ENCODE measurements at places on chromosomes 4 and X. TPM values are rescaled to one million over a fixed set of nuclear protein-coding genes. Genes with fewer than 3 reads are reported as not detected.

DNA sequence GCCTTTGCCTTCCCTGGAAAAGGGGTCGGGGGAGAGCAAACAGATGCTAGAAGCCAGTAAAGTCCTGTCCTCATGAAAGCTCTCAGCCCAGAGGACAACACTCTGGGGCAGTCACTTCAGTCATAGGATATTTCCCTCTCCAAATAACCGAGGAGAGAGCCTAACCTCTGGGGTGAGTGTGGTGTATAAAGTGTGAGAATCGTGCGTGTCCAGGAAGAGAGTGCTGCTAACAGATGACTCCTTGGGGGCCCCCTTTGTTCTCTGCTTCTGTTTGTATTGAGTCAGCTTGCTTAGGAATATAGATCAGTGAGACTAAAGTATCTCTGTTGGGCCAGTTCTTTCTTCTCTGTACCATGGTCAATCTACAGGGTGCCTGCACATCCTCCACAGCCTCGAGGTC, 247.2 kb downstream of the PALLD start:
- no peak for DNase-seq
- peaks cover 33% of the 10 kb centered on the region for H3K4me1 ChIP-seq
- H3K4me3 ChIP-seq: no peak overlapping the region
- H3K27me3 ChIP-seq: no peaks in the 10 kb centered on the region

DNA sequence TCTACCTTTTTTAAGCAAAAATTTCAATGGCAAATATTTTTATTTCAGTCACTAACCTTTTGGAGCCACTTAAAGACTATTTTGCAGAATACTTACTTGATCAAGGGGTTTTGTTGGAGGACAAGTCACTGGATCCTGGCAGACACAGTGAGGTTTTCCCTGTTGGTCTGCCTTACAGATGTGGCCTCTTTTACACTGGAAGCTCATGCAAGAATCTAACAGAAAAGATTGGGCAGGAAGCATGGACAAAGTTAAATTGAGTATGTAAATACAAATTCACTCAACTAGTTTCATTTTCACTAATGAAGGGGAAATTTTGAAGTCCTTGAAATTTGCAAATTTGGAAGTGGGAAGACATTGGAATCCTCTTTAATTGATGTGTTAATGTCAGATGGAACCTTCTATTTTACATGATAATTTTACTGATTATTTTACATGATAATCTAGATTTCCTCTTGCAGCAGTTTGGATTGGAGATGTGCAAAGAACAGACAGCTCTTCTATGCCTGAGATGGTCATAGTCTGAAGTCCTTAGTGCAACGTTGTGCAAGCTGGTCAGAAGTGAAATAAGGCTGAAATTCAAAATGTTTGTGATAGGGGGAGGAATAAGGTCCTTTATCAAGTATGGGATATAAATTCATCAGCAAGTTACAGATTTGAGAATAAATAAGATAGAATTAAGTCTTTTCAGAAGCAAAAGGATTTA, 38.4 kb downstream of the SPARCL1 start:
- no peaks in the 10 kb centered on the region for H3K27me3 ChIP-seq
- peaks cover 98% of the 10 kb centered on the region for H3K36me3 ChIP-seq
- peak overlapping the region; percentile 81 for H3K27ac ChIP-seq
- H3K4me3 ChIP-seq: no peak overlapping the region
- H3K4me1 ChIP-seq: peaks cover 53% of the 10 kb centered on the region
- DNase-seq: no peak

GRCh38 chr4:102405821-102406401, 60.6 kb upstream of the SLC39A8 start:
- H3K27me3 ChIP-seq: no peaks in the 10 kb centered on the region
- no peak overlapping the region for H3K4me3 ChIP-seq
- no peaks in the 10 kb centered on the region for H3K4me1 ChIP-seq
- H3K36me3 ChIP-seq: no peaks in the 10 kb centered on the region
- no peak overlapping the region for H3K27ac ChIP-seq

DNA sequence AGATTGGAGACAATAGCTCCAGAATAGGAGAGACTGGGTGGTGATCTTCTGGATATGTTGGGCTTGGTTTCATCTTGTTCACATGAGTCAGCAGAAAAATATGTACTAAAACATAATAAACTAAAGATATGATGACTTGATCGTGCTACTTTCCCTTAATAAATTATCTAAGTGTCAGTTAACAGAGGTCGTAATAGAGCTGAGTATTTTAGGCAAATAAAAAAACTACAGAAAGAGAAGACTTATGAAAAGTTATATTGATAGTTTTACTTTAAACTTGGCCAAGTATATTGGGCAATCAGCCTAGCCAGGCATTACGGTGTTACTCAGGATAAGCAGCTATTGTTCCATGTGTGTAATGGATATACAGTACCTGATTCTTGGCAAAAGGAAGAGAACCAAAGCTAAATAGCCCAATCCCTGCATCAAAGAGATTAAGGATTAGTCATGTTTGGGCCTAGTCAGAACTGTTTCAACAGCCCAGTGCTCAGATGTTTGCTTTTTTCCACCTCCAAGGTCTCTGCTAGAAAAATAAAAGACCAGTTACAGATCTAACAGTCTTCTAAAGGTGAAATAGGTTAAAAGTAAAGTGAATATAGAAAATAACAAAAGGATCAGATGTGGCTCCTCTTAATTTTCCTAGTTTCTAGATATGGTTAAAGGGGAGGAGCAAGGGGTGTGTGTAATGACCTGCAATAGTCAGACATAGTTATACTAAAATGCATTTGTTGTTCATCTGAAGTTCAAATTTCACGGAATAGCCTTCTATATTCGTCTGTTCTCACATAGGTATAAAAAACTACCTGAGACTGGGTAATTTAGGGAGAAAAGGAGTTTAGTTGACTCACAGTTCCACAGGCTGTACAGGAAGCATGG, 262.6 kb downstream of the ADGRL3 start:
- H3K4me3 ChIP-seq: no peak overlapping the region
- no peak overlapping the region for H3K27ac ChIP-seq
- DNase-seq: no peak
- no peaks in the 10 kb centered on the region for H3K27me3 ChIP-seq
- no peaks in the 10 kb centered on the region for H3K4me1 ChIP-seq

- DNase-seq: no peak
- no peak overlapping the region for H3K27ac ChIP-seq
- H3K27me3 ChIP-seq: no peaks in the 10 kb centered on the region
- H3K4me1 ChIP-seq: no peaks in the 10 kb centered on the region
These were observed 204.2 kb upstream of the CASK start for GRCh38 chrX:42127563-42127962.

DNA sequence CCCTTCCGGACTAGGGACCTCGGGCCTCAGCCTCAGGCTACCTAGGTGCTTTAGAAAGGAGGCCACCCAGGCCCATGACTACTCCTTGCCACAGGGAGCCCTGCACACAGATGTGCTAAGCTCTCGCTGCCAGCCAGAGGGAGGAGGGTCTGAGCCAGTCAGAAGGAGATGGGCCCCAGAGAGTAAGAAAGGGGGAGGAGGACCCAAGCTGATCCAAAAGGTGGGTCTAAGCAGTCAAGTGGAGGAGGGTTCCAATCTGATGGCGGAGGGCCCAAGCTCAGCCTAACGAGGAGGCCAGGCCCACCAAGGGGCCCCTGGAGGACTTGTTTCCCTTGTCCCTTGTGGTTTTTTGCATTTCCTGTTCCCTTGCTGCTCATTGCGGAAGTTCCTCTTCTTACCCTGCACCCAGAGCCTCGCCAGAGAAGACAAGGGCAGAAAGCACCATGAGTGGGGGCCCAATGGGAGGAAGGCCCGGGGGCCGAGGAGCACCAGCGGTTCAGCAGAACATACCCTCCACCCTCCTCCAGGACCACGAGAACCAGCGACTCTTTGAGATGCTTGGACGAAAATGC, at the start of gene WAS:
WAS (plus strand) TSS at position 389 of the 572 bp plus-strand sequence; CDS start at position 444, 55 bp downstream.
- H3K36me3 ChIP-seq: no peaks in the 10 kb centered on the region
- H3K4me1 ChIP-seq: no peaks in the 10 kb centered on the region
- peaks cover 4% of the 10 kb centered on the region for H3K27me3 ChIP-seq
- DNase-seq: no peak
- H3K4me3 ChIP-seq: peak within 1 kb of the TSS; percentile 25
- H3K27ac ChIP-seq: peak within 1 kb of the TSS; percentile 44

DNA sequence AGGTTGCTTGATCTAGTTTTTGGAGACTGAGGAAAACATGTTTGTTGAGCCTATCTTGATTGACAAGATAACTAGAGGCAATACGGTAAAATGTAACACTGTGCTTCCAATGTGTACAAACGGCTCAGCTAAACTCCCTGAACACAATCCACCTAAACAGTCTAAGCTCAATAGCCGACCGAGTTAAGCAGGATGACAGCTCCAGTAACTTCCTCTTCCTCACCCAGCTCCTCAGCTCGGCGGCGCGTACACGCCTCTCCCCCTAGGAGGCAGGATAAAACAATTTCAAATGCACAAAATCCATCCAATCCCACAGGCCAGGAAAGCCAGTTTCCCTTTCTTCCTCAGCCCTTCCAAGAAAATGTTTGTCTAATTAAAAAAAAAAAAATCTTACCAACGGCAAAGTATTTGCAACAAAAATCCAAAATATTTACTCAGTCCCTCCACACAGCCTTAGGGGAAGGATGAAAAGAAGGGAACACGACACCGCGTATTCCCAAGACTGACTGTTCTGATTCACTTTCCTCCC, 1.0 kb downstream of the CNOT6L start:
- H3K4me1 ChIP-seq: peaks cover 81% of the 10 kb centered on the region
- no peaks in the 10 kb centered on the region for H3K27me3 ChIP-seq
- peak; percentile 68 for DNase-seq
- H3K27ac ChIP-seq: peak overlapping the region; percentile 96

- H3K4me1 ChIP-seq: no peaks in the 10 kb centered on the region
- H3K27me3 ChIP-seq: no peaks in the 10 kb centered on the region
- no peak overlapping the region for H3K27ac ChIP-seq
- H3K36me3 ChIP-seq: no peaks in the 10 kb centered on the region
- no peak for DNase-seq
These were observed 46.6 kb upstream of the EGFL6 start for GRCh38 chrX:13522811-13523210.

DNA sequence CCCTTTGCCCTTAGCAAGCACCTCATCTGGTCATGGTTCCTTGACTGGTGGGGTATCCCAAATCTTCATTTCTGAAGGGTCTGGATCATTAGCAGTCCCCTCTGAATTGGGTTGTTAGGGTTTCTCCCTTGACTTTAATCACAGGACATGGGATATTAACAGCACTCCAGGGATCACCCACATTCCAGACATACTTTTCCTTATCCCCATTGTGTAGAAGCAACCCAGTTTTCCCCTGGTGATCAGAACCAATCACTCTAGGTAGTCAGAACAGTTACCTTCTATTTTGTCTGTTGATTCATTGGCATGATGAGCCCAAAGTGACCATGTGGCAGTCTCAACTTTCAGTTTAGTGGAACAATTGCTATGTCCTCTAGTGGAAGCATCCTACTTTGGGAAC, 29.1 kb upstream of the GRSF1 start:
- H3K27me3 ChIP-seq: no peaks in the 10 kb centered on the region
- no peaks in the 10 kb centered on the region for H3K36me3 ChIP-seq
- H3K27ac ChIP-seq: no peak overlapping the region

DNA sequence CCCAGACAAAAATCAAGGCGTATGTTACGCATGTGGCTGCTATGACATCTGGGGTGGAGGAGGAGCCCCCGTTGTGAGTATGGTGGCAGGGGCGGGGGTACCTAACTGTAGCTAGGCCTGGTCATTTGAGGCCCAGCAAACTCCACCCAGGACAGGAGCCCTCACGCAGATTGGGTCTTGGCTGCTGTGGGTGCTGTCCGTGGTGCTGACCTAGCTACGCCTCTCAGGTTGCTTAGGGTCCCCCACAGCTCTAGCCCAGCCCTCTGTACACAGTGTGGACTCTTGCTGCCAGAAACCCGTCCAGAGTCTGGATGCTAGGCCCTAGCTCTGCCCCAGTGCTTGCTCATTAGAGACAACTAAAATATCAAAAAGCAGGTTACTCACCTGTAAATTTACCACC, 146.7 kb upstream of the PSAPL1 start:
- no peak overlapping the region for H3K27ac ChIP-seq
- no peaks in the 10 kb centered on the region for H3K36me3 ChIP-seq
- H3K27me3 ChIP-seq: no peaks in the 10 kb centered on the region

DNA sequence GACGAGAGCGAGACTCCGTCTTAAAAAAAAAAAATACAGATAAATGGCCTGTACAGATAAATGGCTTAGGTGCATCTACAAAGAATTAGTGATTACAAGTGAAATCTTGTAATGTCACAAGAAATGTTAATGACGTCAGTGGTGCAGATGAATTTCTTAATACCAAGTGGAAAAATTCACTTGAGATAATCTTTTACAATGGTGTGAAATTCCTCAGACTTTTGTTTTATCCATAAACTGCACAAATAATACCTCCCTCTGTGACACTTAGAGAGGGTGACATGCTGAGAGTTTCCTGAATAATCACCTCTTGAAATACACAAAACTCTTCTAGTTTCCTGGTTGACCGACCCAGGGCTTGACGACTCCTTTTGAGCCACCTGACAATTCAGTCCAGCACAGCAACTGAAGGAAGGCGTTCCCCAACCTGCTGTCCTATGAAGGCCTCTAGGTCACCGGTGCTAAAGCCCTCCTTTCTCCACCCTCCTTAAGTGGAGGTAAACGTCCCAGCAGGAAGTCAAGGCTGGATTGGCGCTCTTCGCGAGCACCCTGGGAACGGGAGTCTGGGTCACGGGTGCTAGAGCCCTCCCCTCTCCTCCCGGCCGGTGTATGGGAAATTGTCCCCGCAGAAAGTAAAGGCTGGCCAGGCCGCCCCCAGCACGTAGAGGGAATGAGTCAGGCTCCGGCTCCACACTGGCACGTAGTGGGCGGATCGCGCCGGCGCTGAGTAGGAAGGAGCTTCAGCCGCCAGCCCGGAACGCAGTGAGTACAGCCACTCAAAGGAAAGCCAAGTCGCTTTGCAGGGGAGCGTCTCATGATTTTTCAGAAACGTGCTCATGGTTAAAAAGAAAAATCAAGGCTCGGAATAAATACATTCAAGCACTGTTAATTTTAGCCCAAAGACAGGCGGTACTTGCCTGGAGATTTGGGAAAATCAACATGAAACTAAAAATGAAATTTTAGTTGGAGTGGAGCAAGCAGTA, at the start of gene TMEM144:
TMEM144 (plus strand) TSS at position 662 of the 983 bp plus-strand sequence. CDS start 2,182 bp downstream, outside the sequence.
- peak; percentile 91 for DNase-seq
- H3K4me1 ChIP-seq: peaks cover 17% of the 10 kb centered on the region
- H3K27me3 ChIP-seq: no peaks in the 10 kb centered on the region
- peaks cover 12% of the 10 kb centered on the region for H3K36me3 ChIP-seq

DNA sequence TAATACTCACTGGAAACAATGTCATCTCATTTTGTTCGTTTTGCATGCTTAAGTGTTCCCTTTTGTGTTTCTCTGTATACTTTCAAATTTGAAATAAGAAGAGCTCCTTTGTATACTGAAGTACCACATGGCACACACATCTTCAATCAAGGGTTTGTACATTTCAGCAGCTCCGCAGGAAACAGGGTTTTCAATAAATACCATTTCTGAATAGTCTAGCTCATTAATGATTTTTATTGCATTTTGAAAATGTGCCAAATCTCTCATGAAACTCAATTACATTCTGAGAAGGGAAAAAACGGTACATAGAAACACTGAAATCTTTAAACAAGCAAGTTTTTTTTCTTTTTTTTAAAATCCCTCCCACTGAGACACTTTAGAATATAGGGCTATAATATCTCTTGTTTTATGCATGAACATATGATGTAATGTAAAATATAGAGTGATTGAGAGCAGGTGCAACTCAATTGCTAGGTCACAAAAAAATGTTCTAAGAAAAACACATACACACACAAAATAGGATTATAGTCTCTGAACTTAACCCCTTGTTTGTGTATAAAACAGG, 914.2 kb upstream of the PCDH7 start:
- no peaks in the 10 kb centered on the region for H3K4me1 ChIP-seq
- DNase-seq: no peak
- no peaks in the 10 kb centered on the region for H3K27me3 ChIP-seq
- H3K36me3 ChIP-seq: no peaks in the 10 kb centered on the region
- H3K27ac ChIP-seq: no peak overlapping the region

FOXP3 gene
- not detected for total RNA-seq

KLKB1 gene
- total RNA-seq: 0.74 TPM

C4orf51 gene
- total RNA-seq: not detected

GRSF1 gene
- total RNA-seq: 108 TPM

WDFY3 gene
- total RNA-seq: 48.7 TPM

MAGEA8 gene
- total RNA-seq: not detected
